Renal cortical epithelial cell (primary cell): ENCODE measurements at places on chromosomes 3 and 15.
A peak's percentile ranks its signal among the peaks of the same experiment; 100 is the strongest.

GRCh38 chr3:41893977-41894376, 67.9 kb downstream of the ULK4 start:
- peak; percentile 56 for DNase-seq

- no peak for DNase-seq
These were observed 99.8 kb downstream of the MECOM start for GRCh38 chr3:169563775-169564059.

DNA sequence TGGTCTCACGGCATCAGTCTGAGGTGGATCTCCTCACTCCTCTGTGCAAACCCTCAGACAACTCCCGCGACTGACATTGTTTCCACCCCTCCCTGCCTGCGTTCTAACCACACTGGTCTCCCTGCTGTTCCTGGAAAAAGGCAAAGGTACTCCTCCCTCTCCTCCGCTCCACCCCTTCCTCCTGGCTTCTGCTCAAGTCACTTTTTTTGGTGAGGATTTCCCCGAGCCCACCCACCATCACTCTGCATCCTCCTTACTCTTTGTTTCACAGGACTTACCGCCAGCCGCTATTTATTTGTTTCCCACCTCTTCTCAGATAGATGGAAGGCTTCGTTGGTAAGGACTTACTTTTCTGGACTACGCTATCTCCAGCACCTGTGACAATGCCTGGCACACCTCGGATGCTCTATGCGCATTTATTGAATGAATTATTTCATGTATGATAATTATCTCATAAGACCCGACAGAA, 25.6 kb downstream of the PRR23E start:
- DNase-seq, result no peak

DNA sequence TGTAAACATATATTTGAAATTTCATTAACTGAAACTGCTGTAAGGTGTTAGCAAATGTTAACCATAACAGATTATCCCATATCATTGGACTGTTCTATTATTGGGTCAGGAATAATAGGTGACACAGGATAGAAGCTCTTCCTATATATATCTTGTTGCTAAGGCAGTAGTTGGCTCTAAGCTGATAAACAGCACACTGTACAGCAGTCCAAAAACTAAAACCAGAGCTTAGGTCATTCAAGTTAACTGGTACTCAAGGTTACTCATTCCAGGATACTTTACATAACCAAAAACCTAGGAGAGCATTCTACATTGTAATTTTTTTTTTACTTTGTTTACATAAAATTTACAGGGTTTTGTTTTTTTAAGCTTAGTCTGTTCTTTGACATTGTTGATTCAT, 8.9 kb downstream of the DNAJC19 start:
- DNase-seq, result peak; percentile 15

GRCh38 chr3:152197451-152197850, 71.3 kb upstream of the MBNL1 start:
- DNase-seq, result peak; percentile 13

DNA sequence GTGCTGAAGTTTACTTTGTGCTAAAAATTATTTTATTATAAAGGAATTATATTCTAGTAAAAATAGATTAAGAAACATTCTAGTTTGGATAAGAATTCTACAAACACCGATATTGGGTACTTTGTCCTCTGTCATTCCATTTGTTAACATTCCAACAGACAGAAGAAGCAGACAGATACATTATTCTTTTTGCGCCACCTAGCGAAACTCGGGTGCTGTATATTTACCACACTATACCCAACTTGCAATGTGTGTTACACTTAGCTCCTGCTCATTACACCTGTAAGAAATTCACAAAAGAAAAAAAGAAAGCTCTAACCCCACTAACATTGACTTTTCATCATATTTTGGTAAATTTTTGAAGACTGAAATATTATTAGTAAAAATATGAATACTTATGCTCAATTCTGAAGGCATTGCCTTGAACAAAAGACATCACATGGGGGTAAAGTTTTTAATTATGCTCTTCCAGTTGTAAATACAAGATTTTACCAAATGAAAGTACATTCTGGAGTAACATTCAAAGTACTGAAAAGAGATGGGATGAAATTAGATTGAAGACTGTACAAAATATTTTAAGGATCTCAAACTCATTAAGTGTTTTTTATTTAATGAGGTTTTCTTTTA, 136.5 kb upstream of the MLF1 start:
- DNase-seq, result peak; percentile 68

DNA sequence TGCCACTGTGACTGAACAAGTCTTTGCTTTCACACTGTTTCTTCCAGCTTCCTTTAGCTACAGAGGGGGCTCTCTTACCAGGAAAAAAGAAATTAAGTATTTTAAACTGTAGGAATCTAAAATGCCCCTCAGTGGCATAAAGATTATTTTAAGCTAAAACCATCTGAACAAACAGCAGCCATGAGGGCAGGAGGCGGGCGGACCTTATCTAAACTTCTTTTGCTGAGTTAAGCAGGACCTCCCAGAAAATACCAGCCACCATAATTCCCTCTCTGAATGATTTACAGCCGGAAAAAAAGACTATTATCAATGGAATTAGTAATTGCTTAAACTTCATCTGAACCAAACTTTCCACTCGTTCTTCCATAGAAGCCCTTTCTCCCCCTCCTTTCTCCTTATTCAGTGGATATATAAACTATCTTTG, 5.2 kb upstream of the TOPAZ1 start:
- no peak for DNase-seq

DNA sequence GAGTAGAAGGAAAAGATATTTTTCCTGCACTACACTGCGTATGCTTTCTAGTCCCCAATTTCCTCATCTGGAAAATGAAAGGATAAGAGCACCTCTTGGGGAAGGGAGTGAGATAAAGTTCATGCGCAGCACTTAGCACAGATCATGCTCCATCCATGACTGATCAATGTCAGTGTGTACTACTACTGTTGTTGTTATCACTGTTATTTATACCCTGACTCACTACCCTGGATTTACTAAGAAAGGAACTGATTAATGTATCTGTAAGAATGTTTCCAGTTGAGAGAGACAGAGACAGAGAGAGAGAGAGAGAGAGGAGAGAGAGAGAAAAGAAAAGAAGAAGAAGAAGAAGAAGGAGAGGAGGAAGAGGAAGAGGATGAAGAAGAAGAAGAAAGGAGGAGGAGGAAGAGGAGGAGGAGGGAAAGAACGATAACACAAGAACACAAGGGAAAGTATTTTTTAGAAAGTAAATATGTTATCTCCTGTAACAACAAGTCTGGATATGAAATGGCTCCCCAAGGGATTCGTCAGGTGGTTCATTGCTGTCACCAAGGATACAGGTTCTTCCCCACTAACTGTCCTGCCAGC, 212.2 kb upstream of the PROK2 start:
- no peak for DNase-seq

GRCh38 chr15:57784081-57784511, 77.6 kb downstream of the POLR2M start:
- no peak for DNase-seq

GRCh38 chr3:119091936-119092677, 53.9 kb upstream of the TEX55 start:
- no peak for DNase-seq

GRCh38 chr3:152589644-152590043, 245.3 kb upstream of the P2RY1 start:
- DNase-seq, result no peak

GRCh38 chr3:60839246-60839645, 412.0 kb downstream of the FHIT start:
- peak; percentile 18 for DNase-seq

DNA sequence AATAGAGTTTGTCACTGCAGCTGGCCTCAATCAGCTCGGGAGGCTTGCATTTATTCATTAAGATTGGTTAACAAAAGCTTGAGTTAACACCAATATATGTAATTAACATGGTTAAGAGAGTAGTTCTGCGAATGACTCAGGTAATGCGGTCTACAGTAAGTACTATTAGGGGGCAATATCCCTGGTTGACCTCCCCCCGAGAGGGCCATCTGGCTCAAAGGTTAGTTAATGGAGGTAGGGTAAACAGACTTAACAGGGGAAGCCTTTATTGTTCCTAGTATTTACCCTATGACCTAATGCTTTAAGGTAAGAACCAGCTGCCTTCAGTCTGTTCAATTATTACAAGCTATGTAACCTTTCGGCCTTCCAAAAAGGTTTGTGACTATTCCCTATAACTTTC, 403.3 kb upstream of the SGO1 start:
- DNase-seq, result no peak

DNA sequence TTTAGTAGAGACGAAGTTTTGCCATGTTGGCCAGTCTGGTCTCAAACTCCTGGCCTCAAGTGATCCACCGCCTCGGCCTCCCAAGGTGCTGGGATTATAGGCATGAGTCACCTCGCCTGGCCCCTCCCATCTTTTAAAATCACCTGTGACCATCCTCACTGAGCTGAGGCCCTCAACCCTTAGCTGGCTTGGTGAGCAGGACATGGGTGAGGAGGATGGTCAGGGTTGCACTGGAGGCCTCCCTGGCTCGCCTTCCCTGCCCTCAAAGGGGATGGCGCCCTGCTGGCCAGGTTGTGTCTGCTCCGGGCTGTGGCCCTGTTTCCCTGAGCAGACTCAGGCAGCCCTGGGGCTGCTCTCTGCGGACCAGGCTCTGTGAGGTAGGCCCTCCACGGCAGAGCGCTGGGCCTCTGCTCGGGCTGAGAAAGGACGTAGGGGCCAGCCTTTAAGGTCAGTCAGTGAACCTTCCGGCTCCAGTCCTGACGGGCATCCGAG, 33.7 kb downstream of the SYNM start:
- no peak for DNase-seq

DNA sequence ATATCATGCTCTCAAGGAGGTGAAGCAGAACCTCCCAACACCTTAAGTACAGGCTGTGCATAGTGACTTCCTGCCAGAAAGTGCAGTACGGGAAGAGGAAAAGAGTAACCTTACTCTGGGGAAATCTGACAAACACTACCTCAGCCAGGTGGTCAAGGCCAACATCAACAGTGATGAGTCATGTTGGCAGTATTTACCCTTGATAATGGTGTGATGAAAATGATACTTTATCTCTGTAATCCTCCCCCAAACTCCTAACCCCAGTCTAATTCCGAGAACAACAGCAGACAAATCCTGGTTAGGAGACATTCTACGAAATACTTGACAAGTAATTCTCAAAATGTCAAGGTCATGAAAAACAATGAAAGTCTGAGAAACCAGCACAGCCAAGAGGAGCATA, 26.5 kb downstream of the ANKDD1A start:
- peak; percentile 30 for DNase-seq

- DNase-seq, result no peak
These were observed 109.0 kb downstream of the FRMD4B start for GRCh38 chr3:69276884-69277283.

DNA sequence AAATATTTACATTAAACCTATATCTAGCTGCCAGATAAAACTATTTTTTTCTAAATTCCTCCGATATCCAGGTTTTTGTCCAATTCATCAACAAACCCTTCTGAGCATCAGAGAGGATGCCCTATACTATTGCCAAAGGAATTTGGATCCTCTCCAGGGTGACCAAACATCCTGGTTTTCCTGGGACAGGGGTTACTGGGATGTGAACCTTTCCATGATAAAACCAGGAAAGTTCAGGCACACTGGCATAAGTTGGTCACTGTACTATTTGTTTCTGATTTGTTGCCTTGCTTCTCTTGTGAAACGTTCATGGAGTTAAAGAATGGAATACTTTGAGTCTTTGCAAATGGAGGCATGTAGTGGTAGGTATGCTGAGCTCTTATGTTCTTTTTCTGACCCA, 63.5 kb downstream of the TLNRD1 start:
- DNase-seq, result no peak

- no peak for DNase-seq
These were observed 18.4 kb upstream of the EMC3 start for GRCh38 chr3:10004960-10005564.

DNA sequence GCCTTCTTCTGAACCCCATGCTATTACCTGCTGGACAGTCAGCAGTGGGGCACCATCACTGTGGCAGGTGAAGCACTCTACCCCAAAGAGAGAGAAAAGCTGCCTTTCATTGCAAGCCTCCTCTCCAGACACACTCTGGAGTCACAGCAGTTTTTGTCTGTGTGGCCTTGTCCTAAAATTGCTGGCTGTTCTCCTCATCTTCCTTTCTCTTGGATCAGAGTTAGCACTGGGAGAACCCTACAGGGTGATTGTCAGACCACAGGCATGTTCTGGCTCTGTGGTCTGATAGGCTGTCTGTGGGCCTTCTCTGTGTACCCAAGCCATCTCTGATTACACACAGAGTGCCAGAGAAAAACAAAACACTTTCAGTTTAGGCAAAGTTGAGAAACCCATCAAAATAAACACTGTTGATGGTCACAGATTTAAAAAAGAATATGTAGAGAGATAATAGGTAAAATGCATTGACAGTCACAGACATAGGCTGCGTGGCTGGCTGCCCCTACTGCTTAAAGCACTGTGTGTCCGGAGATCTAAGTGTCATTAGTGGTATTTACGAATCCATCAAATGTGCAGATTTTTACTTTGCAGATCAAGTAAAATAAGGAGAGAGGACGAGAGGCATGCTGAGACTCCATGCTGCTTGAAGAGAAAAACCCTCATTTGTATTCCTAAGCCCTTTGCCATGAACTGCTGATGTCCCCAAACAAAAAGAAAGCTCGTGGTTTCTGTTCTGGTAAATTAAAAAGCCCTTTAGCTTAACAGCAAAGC, 689.9 kb downstream of the TUSC7 start:
- peak; percentile 13 for DNase-seq
